ENCODE measurements at places on chromosomes 12 and 14.

- DNase-seq = no peak
These were observed 614.9 kb downstream of the SLC16A7 start for GRCh38 chr12:60210756-60211155.

DNA sequence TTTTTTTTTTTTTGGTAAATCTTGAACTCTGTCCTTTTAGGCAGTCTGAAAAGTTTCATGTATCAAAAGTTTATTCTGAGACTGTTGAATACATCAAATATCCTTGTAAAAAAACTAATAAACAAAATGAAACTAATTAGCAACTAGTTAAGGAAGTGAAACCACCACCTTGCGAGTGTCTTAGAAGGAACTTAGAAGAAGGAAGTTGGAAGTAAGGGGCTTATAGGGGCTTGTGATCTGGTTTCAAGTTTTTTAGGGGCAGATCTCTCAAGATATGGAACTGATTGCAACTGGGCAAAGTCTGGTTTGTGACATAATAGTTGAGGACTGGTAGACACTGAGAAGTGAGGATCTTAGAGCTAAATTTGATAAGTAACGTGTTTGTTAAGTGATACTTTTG lies 748.8 kb downstream of the C12orf50 start:
- no peak for DNase-seq

DNA sequence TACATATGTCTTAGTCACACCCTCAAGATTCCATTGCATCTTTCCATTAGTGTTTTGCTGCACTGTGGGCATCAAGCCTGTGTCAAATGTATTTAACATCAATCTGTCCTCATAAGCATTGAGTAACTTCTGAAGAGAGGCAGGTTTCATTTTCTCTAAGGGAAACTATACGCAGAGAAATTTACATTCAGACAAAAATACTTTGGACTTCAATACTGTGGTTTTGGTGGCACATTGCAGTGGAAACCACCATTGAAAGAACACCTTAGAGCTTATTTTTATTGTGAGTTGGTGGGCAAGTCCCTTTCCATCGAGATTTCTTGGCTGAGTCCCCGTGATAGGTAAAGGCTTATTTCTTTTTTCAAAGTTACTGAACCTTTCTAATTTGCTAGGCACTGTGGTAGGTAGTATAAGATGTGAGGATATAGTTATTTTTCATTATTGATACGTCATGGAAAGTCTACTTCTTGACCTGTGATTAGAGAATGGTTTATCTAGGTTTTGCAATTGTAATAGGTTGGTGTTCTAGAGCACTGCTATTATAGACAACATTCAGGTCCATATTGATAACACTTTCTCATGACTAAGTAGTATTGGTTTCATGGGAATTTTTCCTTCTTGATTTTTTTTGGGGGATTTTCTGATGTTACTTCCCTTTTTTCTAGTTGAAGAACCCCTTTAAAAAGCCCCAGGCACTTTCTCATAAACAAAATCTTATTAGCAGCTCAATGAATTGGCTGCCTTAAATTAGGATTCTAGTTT lies 81.9 kb downstream of the CFAP54 start:
- no peak for DNase-seq

DNA sequence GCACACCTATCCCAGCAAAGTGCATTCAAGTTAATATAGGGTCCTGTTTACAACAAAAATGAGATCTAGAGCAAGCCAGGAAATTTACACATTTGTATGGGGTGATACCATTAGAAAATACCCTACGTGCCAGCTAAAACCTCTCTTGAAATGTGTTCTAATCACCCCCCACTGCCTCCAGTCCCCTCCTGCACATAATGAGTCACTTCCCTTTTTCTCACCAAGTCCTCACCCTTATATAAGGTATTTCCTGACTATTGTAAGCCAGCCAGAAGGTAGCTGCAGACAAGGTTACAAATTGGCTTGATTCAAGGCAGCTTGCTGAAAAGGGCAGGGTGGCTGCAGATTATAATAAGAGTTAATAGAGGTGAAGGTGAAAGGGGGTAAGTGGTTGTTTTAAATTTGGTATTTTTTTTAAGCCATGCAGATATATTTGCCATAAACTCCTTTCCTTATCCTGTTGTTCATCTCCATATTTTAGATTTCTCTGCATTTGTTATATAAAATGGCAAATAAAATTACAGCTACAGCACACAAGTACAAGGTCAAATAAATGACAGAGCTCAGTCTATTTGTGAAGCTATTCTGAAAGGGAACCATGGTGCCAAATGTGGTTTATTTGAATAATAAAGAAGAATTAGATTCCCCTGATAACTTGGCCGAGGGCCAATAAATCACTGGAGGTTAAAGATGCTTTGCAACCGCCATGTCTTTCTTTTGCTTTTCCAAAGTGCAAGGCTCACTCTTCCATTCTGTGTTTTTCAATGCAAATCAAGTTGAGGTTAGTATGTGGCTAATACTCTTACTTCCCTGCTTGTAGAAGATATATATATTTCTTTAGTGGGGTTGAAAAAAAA lies 385.9 kb downstream of the EGLN3 start:
- DNase-seq = no peak

GRCh38 chr14:50936016-50936340 lies 8.3 kb downstream of the PYGL start:
- DNase-seq = no peak

DNA sequence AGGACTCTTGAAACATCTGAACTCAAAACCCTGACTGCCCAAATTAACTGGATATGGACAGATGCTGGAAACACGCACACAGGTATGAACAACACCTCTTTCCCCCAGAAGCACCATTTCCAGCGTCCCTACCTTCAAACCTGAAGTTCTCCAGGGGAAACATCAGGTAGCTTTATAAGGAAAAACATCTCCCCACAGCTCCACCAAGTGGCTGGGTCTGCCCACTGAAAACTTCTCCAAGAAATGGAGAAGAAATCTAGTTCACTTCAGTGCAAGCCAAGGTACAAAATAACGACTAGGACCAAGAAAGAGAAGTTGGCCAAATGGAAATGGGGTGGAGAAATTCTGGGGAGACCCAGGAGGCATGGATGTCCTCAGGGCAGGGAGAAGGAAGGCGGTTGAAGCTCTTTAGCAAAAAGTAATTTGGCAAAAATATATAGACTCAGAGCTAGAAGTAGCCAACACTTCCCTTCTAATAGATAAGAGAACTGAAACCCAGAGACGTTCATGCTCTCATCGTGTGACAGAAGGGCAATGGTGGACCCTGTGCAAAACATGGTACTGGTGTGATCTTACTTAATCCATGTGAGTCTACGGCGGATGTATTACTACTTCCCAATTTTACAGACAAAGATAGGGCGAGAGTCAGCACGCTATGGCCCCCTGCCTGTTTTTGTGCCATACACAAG lies 10.5 kb upstream of the NUAK1 start:
- no peak for DNase-seq

GRCh38 chr12:3920351-3921150 lies 47.4 kb upstream of the PARP11 start:
- DNase-seq = no peak

- DNase-seq = no peak
These were observed 6.0 kb downstream of the PSMD9 start for GRCh38 chr12:121894633-121895032.

DNA sequence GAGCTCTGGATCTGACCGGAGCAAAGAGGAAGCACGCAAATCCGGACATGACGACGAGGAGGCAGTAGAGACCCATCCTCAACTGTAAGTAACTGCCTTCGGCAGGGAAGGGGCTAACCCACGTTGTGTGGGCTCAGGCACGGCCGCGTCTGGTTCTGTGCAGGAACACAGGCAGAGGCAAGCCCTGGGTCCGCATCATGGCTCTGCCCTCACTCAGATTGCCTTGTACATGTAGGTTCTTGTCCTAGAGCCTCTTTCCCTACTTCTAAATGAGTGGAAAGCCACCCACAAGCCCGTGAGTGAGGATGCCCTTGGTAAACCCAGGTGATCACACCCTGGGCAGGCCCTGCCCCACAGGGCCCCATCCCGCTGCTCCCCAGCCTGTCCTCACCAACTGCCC lies 8.9 kb upstream of the RPLP0 start:
- no peak for DNase-seq

- no peak for DNase-seq
These were observed 7.4 kb upstream of the ELK3 start for GRCh38 chr12:96186607-96187301.

DNA sequence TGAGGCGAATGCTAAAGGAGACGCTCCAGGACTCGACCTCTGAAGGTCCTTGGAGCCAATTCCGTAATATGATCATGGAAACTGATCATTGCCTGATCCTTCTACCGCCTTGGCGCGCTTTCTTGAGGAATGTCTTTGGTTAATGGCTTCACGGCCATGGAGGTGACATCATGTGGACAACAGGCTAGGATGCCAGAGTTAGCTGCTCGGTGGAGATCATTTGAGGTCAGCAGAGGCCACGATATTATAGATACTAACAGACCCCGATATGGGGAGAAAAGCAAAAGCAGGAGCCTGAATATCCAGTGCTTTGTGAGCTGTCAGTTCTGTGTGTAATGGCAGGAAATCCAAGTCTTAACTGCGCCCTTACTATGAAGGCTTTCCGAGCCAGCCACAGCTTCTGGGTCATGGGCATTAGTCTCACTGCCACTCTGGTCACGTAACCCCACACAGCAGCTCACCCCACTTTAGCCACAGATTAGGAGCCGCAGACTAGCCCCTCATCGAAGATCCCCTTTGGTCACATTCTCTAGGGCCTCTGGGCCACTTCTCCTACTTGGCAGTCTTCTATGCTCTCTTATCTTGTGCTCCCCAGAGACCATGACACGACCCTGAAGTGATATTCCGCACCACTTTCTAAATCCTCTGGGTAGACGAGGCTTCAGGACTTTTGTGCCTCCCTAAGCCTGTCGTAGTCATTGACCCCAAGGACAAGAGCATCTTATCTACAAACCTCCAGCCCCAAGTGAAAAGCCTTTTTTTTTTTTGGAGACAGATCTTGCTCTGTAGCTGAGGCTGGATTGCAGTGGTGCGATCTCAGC lies 724 bp upstream of the CS start:
- DNase-seq = no peak

GRCh38 chr12:107778383-107779025 lies 4.0 kb downstream of the ASCL4 start:
- no peak for DNase-seq

DNA sequence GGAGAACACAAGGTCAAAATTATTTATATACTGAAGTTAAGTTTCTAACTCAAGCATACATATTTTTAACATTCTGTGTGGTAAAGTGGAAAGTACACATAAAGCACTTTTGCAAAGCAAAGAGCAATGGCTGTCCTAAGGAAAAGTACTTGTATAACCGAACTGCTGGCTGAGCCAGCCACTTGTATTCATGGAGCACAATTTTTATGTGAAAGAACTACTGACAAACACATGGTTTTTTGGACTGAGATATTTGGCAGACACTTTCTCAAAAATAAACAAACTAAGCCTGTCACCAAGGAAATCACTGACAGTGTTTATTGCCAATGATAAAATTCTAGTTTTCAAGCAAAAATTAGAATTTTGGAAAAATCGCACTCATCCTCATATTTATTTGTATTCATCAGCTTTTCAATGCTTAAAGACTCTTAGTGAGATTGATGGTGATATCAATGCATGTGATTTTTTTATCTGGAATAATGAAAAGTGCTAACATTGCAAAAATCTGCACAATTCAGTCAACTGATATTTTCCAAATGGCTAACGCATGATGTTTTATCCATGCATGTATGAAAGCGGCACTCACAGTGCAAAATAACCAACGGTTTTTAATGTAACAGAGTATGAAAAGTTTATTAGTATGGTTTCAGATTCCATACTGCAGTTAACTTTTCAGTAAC lies 125.3 kb downstream of the IPO8 start:
- no peak for DNase-seq

- DNase-seq = peak; percentile 74
These were observed 201.9 kb upstream of the DIO3 start for GRCh38 chr14:101359221-101360053.

DNA sequence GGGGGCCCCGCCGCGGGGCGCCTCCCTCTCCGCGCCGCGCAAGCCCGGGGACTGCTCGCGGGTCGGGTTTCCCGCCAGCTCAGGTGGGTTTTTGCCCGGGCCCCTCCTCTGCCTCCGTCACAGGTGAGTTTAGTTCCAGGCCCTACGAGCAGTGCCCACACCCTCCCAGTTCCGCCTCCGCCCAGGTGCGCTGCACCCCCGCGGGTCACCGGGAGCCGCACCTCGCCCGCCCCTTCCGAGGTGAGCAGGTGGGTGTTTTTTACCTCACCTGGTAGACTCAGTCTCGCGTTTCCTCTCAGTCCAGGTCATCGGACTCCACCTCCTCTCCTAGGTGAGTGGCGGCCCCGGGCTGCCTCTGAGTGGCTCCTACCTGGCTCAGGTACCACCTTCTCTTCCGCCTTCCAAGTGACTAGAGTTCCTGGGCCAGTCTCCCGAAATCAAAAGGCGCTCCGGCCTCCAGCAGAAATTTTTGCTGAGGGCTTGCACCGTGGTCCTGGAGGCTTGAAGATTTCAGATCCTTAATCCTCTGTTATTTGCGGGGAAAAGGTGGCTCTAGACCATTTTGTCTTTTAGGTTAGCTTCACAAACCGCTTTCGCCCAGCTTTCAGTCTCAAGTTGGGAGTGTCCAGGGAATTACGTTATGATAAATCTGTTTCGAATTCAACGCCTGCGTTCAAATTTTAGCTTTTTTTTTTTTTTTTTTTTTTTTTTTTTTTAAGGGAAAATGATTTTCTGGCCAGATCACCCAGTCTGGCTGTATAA lies at the start of gene TMEM30B:
TSS of gene TMEM30B (minus strand) at position 153 of the 762 bp plus-strand sequence. CDS start 191 bp downstream, outside the sequence.
- DNase-seq = peak; percentile 53

- DNase-seq = no peak
These were observed 190.1 kb upstream of the SYT1 start for GRCh38 chr12:78674311-78675090.

GRCh38 chr14:22982477-22983245 lies at the start of gene AJUBA:
TSS of gene AJUBA (minus strand) at chr14:22982551. CDS start at chr14:22982266, 285 bp downstream.
- peak; percentile 97 for DNase-seq
